GM04504 (cell line): ENCODE measurements at places on chromosomes 1 and 21.
A peak's percentile ranks its signal among the peaks of the same experiment; 100 is the strongest.

DNA sequence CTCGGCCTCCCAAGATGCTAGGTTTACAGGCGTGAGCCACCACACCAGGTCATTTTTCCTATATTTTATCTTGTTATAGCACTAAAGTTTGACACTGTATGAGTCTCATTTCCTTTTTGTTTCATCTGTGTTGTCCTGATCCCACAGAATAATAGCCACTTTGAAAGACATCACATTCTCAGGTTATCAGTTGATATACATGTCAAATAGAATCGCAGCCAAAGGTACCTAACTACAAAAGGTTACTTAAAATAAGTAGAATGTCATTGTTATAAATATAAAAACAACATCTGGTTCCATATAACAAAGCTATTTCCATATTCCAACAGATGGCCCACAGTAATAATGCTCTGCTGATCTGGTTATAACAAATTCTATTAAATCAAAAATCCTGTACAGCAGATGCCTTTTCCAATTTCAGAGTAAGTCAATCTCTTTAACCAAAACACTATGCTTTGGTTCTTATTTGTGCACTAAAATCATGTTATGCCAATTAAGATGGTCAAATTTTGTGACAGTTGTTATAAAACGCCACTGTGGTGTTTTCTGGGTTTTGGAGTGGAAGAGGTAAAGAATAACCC, 6.0 kb downstream of the FOXJ3 start:
- no peak for DNase-seq

DNA sequence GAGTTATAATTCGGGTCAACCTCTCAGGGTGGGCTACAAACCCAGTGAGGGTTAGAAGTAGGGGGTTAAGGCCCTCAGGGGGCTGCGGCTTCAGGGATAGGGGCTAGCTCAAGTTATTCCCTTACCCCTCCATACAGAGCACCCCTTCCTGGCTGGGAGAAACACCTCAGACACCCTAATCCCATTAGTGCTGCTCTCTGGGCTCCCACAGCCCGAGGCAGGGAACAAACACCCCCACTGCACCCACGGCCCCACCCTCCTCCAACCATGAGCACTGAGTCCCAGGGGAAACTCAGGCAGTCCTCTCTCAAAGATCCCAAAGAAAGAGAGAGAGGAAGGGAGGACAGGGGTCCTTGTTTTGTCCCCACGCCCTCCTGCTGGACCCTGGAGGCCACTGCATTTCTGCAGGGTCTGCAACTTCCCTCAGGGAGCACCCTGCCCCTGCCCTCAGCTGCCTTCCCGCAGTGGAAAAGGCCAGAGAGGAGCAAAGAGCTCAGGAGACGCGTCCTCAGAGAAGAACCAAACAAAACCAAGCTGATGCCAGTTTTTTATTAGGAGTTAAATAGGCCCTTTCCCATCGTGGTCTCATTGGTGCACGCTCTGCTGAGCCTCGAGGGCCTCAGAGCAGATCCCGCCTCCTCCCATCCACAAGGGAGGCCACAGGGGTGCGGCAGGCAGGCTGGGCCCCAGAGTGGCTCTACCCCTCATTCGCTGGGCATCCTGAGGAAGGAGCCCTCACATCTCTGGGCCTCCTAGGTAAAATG, 1.4 kb upstream of the S100A4 start:
- no peak for DNase-seq

DNA sequence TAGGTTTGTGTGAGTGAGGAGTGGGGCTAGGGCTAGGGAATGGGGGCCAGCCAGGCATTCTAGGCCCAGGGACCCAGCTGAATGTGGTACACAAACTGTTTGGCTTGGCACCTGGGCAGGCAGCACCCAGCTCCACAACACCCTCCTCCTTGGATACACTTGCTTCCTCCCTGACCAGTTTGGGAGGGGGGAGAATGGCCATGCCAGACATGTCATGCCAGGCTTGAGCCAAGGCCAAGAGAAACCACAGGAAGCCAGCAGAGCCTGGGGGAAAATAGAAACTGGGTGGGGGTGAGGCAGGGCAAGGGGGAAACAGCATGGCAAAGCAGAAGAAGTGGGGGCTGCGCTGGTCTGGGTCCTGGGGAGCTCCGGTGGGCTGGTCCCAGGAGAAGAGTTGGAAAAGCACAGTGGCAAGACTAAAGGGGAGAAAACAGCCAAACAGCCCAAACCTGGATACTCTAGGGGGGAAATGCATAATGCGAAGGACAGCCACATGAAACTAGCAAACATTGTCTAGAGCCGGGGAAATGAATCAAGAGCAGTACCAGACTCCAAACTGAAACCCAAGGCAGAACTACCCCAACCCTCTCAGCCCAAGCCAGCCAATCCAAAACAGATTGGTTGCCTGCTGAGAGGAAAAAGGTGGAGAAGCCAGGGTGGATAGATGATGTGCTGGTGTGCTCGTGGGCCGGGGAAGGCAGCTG, 47.9 kb downstream of the LGR6 start:
- no peak for DNase-seq

DNA sequence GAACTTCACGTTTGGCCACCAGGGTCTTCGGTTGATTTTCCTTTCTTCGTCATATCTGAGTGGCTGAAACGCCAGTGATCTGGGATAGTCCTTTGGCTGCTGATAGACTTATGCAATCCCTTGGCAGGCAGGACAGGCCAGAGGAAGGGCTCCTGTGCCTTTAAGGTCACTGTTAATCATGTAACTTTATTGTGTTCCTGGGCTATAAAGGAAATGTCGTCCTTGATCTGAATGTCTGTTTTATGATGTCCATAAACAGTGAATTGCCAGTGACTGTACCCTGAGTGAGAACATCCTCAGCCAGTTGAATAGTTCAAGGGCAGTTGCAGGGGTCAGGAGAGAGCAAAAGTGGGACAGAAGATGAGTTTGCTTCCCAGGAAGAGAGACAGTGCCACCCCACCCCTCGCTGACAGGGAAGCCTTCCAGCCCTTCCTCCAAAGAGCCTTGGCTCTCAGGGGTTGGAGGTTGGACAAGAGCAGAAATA, 68.0 kb downstream of the PDE9A start:
- DNase-seq = no peak

DNA sequence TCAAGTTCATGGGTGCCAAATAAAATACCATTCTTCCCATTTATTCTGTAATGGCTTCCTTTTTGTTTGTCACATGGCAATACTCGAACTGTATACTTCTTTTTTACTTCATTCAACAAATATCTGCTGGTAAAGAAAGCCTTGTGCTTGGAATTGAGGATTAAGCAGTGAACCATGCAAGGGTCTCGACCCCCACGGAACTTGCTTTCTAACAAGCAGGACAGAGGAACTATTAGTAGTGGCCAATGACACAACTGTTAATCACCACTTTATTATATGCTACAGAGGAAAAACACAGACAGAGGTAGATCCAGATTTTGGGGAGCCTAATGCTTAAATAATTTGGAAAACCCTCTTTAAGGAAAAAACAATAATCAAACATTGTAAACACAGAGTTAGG, 542.2 kb downstream of the DPYD start:
- no peak for DNase-seq

GRCh38 chr1:3743826-3744225, 8.4 kb upstream of the CCDC27 start:
- no peak for DNase-seq

- DNase-seq = no peak
Observed at GRCh38 chr1:70586046-70586445, 175.0 kb downstream of the CTH start.

DNA sequence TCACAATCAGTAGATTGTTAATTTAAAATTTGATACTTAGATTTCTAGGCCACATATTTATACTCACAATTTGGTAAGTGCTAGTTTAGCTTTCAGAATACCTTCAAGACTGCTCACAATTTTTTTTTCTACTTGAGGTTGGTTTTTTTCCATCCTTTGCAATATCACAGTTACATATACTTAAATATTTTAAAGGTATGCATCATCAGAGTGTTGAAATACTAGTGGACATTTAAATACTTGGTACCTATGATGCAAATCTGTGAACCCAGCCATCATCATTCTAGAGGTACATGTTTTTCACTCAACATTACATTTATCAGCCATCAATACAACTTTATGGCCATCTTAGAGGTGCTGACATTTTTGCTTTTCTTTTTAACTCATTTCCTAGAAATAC, 6.2 kb upstream of the LRRC40 start:
- DNase-seq = no peak

GRCh38 chr1:60874718-60875117, 207.6 kb upstream of the NFIA start:
- peak; percentile 26 for DNase-seq

- no peak for DNase-seq
Observed at GRCh38 chr1:244918421-244919319, 54.3 kb upstream of the HNRNPU start.

DNA sequence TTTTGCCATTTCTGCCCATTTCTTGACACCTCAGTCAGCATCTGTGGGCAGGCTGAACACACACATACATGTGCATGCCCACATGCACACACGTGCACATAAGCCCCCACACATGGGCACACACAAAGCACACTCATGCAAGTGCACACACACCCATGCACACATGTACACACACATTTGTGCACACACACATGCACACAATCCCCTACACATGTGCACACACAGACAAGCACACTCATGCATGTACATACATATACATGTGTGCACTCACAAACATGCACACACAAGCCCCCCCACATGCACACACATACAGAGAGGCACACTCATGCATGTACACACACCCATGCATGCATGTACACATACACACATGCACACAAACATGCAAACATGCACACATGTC, 83.5 kb upstream of the ACTRT2 start:
- no peak for DNase-seq

GRCh38 chr21:37230632-37231248, 36.4 kb downstream of the VPS26C start:
- no peak for DNase-seq

- no peak for DNase-seq
Observed at GRCh38 chr1:232635778-232636356, 5.9 kb upstream of the SIPA1L2 start.

DNA sequence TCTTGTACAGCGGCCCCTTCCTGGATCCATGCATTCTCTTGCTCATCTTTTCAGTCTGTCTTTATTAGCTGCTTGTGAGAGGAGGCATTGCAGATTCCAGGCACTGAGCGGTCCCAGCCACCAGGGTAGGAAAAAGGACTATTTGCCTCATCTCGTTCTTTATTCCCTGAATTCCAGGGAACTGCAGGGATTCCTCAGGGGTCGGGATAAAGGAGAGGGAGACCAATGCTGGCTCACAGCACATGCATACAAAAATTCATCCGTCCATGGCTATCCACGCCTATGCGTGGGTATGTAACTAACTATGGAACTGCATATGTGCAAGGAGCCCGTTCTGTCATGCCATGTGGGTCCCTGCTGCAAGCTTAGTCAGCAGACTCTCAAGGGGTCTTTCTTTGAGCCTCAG, 879 bp upstream of the PLPPR5 start:
- DNase-seq = no peak

GRCh38 chr1:38486085-38486484, 373.5 kb downstream of the RRAGC start:
- DNase-seq = no peak

DNA sequence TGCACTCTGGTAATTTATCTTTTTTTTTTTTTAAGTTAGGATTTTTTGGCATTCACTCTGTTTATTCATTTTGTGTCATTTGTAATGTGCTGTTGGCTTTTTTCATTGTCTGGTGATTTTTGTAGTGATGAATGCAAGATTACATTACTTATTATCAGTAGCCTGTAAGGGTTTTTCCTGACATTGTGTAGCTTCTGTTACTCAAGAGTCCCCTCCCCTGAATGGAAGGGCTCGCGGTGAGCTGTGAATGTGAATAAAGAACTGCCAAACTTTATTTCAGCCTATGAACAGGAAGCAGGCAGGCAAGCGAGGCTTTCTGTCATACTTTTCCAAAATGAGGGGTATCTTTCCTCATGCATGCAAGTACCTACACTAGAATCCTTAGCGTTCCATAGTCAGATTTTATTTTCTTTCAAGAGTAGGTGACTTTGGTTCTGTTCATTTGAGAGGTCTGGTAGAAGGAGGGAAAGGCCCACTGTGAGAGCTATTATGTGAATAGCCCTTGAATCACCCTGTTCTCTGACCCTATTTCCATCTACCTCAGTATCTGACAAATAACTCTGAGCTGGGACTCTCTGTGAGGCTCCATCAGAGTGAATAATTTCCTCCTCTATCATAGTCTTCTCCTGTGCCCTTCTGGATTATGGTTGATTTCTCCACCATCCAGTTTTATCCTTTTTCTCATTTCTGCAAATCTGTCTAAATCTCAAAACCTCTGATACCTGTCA, 114.0 kb downstream of the CD247 start:
- DNase-seq = no peak

DNA sequence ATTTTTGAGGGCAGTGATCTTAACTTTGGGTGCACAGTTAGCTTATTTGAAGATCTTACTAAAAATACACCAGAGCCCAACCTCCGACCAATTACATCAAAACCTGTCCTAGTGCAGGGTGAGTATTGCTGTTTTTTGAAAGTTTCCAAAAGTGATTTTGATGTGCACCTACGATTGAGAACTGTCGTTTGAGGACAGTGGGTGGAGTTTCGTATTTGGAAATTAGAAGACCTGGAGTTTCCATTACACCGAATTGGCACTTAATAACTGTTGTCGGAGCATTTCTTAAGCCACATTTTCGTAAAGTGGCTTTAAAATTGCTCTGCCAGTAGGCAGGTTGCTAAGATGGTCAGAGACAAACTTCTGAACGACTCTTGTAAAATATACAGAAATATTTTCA, 1.1 kb downstream of the SOD1 start:
- DNase-seq = no peak

- peak; percentile 32 for DNase-seq
Observed at GRCh38 chr1:51768971-51769588, 109.4 kb downstream of the NRDC start.

GRCh38 chr1:200030791-200031190, 3.3 kb downstream of the NR5A2 start:
- no peak for DNase-seq

GRCh38 chr1:54980528-54981241, at the start of gene TMEM61:
TSS of gene TMEM61 (plus strand) at chr1:54980628. CDS start at chr1:54981066, 438 bp downstream.
- DNase-seq = no peak

GRCh38 chr1:7588457-7588827, 182.7 kb upstream of the VAMP3 start:
- no peak for DNase-seq

GRCh38 chr1:151681923-151682322, 34.7 kb downstream of the CELF3 start:
- DNase-seq = no peak

GRCh38 chr1:171803045-171803444, 21.6 kb downstream of the METTL13 start:
- DNase-seq = peak; percentile 81

DNA sequence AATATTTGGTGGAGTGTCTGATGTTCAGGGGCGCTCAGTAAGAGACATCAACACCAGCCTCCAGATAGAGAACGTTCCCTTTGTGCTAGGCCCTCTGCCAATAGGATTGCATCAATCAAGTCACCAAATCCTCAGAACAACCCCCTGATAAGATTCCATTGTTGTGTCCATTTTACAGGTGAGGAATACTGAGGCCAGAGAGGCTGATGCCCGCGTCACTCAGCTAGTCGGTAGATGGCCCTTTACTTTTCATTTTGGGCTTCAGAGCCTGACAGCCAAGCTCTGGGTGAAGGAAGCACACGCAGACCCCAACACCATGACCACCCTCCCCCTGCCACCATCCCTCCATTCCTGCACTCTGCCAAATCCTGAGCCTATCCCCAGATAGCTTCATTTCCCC, 406.2 kb downstream of the PTPRU start:
- DNase-seq = no peak

GRCh38 chr1:1115136-1115785, 628 bp downstream of the C1orf159 start:
- DNase-seq = no peak

GRCh38 chr1:87410776-87411480, 82.2 kb downstream of the LMO4 start:
- no peak for DNase-seq
